ENCODE measurements at places on chromosomes 13 and 19.

- no peak for DNase-seq
Measured at GRCh38 chr13:53104136-53104535, 75.5 kb downstream of the OLFM4 start.

DNA sequence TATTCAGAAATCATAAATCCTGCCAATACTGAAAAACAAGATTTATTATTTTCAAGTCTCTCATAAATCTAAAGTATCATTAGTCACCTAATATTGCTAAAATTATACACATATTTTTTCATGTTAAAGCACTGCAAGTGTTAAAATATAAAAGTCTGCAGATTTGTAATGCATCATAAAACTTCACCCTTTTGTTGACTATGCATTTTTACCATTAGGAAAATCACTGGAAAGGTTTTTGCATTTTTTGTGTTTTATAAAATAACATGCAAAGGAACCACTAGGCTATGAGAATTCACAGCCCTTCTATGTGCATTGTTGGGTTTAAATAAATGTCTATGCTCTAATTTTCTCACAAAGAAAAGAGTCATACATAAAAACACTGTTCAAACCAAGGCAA lies 407.3 kb downstream of the DACH1 start:
- DNase-seq, result no peak

- DNase-seq, result no peak
Measured at GRCh38 chr13:91639330-91639729, 240.9 kb downstream of the GPC5 start.

DNA sequence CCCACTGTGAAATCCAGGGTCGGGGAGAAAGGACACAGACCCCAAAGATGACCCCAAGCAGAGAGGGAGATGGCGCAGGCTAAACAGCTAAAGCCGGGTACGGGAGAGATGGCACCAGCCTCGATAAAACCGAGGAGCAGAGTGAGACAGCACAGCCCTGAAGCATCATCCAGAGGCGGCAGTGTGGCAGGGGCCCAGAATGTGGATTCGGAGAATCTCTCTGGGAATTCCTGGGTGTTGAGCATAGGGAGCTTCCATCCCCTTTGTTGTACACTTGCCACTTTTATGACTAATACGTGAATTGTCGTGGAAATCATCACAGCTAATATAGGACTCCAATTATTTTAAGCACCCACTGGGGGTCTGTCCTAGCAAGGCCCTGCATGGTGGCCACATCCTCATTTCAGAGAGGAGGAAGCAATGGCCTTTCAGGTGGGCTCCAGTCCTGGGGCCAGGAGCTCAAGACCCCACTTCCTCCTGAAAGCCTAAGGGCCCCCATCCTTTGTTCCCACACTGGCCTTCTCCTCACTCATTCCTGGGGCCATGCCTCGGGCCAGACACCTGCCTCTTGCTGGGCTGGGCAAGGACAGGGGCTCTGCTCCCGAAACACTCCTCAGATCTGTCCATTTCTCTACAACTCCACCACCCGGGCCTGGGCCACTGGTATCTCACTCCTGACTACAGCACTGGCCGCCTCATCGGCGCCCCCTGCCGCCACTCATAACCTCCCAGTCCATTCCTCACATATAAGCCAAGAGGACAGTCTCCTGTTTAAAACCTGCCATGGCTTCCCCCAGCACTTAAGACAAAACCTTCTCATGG lies 29.3 kb upstream of the ATP1A3 start:
- DNase-seq, result no peak

GRCh38 chr19:49490287-49491029 lies 3.0 kb downstream of the RPL13A start:
- no peak for DNase-seq

- no peak for DNase-seq
Measured at GRCh38 chr13:97432232-97432916, 1.6 kb upstream of the RAP2A start.

DNA sequence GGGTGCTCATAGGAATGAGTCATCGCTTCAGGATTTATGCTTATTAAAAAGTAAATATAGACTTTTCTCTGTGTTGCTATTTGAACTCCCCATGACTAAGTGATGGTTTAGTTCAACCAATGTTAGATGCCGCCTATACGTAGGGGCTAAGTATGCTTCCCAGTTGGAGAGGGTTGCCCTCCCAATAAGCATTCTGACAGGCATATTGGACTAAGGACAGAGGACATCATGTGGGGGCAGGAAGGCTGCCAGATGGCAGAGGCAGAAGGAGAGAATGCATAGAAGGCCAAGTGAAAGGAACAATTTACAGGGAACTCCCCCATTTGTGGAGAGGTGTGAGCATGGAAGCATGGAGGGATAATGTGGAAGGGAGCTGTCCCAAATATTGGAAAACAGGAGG lies 318.4 kb upstream of the OBI1 start:
- no peak for DNase-seq

DNA sequence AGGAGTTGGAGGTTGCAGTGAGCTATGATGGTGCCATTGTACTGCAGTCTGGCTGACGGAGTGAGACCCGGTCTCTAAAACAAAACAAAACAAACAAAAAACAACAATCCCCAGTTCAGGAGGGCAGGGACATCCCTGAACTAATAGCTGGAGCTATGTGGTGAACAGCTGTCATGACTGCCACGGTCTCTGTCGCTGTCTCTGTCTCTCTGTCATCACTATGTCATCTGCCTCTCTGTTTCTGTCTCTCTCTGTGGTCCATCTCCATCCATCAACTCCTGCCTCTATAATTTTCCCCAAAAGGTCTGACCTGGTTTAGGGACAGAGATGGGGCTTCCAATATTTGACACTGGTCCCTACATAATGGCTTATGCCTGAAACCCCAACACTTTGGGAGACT lies 7.4 kb downstream of the ITPKC start:
- no peak for DNase-seq

DNA sequence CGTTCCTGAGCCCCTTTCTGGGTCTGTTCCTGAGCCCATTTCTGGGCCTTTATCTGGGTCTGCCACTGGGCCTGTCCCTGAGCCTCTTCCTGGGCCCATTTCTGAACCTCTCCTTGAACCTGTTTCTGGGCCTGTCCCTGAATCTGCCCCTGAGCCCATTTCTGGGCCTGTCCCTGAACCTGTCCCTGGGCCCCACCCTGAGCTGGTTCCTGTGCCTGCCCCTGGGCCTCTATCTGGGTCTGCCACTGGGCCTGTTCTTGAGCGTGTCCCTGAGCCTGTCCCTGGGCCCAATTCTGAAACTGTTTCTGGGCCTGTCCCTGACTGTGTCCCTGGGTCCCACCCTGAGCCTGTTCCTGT lies 40.4 kb upstream of the GRTP1 start:
- peak; percentile 38 for DNase-seq

DNA sequence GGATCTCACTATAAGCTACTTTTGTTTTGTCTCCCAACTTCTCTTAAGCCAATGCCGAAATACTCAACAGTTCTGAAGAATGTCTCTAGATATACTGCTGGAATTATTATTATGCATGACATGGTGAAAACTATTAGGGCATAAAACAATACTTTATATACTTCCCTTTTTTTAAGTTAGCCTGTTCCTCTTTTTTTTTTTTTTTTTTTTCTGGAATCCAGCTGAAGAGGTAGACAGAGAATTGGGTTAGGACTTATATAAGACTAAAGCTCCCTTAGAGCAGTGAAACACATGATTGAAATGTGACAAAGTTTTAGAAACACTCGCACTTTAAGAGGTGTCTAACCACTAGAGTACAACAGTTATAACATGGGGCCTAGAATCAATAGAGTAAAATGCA lies 850.9 kb upstream of the PCDH9 start:
- DNase-seq, result no peak

- DNase-seq, result peak; percentile 94
Measured at GRCh38 chr19:49680421-49681351, 3.6 kb downstream of the PRMT1 start.

DNA sequence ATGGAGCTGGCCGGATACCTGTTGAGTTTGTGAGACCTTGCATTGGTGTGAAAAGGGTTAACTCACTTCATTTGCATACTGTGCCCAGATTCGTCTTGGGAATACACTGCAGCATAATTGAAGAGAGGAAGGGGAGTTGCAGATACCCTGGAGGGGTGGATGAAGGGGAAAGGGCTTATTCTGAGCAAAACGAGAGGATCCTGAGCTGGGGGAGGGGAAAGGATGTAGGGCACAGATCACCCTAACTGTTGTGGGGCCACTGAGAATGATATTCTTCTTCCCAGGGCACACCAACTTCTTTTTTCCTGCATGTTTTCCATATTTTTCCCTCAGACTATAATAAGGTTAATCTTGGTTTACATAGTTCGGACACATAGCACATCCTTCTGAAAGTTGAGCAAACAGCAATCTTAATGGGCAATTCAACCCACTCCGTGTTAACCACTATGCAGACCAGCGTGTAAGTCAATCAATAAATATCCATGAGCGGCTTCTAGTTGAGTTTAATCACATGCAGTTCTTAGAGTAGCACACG lies 11.7 kb upstream of the PTPRS start:
- no peak for DNase-seq

- DNase-seq, result peak; percentile 25
Measured at GRCh38 chr19:29547361-29547960, 21.7 kb downstream of the VSTM2B start.

DNA sequence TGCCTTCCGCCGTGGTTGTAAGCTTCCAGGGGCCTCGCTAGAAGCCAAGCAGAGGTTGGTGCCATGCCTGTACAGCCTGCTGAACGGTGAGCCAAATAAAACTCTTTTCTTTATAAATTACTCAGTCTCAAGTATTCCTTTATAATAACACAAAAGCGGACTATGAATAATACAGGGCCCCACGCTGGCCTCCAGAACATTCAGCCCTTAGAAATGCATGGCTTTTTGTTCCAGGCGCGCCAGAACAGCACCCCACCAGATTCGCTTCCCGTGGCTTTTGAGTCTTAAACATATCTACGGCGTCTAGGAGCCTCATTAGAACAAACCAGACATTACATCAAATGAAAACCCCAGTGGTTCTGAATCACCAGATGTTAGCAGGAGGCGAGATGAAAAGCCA lies 75.1 kb downstream of the SLC15A1 start:
- DNase-seq, result no peak

DNA sequence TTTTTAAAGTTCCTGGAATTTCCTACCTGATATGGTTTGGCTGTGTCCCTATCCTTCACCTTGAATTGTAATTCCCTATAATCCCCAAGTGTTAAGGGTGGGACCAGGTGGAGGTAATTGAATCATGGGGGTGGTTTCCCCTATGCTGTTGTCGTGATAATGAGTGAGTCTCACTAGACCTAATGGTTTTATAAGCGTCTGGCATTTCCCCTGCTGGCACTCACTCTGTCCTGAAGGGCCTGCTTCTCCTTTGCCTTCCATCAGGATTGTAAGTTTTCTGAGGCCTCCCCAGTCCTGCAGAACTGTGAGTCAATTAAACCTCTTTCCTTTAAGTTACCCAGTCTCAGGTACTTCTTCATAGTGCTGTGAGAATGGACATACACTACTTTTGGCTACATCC lies 298.7 kb downstream of the HS6ST3 start:
- DNase-seq, result no peak

DNA sequence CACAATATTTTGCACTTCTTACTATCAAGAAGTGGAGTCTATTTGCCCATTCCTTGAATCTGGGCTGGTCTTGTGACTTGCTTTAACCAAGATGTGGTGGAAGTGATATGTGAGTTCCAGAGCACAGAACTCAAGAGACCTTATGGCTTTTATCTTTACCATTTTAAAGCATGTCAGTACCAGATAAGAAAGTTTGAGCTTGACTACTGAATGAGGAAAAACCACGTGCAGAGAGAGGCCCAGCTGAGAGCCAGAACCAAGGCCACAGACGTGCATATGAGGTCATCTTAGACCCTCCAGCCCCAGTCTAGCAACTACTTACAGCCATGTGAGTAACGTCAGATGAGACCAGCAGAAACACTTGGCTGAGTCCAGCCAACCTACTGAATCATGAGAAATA lies 6.3 kb upstream of the CDK8 start:
- no peak for DNase-seq

DNA sequence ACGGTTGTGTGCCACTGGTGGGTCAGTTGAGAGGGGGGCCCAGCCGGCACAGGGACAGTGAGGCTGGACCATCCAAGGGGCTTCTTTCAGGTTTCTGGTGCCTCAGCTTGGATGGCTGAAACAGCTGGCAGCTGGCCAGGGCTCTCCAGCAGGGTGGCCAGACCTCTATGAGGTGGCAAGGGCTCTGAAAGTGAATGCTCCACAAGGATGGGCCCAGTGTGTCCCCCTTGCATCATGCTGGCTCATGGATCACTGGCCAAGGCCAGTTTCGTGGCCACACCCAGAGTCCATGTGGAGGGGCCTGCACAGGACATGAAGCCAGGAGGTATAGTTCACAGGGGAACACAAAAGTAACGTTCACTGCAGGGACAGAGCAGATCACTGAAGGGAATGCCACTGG lies 49.6 kb downstream of the CDADC1 start:
- DNase-seq, result no peak

- no peak for DNase-seq
Measured at GRCh38 chr19:868458-869244, 9.2 kb downstream of the CFD start.

- peak; percentile 45 for DNase-seq
Measured at GRCh38 chr19:17303940-17304267, 679 bp upstream of the ABHD8 start.

GRCh38 chr19:1153891-1154730 lies 20.0 kb downstream of the SBNO2 start:
- DNase-seq, result no peak

GRCh38 chr13:74003374-74003773 lies 130.8 kb downstream of the KLF12 start:
- no peak for DNase-seq

- DNase-seq, result no peak
Measured at GRCh38 chr13:93409816-93410215, 183.2 kb downstream of the GPC6 start.

- no peak for DNase-seq
Measured at GRCh38 chr19:1746401-1747284, 6.7 kb upstream of the ONECUT3 start.

- DNase-seq, result no peak
Measured at GRCh38 chr13:99287551-99287950, 19.6 kb downstream of the GPR183 start.

GRCh38 chr13:97202761-97203160 lies 19.4 kb upstream of the MBNL2 start:
- no peak for DNase-seq

DNA sequence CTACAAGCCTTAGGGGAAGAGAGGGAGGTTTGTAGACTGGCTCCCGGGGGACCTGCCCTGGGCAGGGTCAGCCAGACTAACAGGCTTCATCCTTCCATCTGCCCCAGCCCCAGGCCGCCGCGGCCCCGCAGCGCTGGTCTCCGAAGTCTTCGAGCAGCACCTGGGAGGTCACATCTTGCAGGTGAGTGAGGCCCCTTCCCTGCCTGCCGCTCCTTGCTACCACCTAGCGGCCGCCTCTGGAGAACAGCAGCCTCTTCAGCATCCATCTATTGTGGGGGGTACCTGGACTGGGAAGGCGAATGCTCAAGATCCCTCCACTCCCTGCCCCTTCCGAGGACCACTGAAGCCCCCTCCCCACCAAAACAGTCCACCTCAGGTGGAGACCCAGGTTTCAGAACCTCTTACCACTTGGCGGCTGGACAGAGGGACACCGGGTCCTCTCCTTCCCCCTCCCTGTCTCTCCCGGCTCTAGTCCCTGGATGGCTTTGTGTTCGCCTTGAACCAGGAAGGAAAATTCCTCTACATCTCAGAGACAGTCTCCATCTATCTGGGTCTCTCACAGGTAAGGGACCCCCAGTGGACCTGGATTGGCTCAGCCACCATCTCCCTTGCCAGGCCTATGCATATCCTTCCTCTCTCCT lies 12.7 kb downstream of the NPAS1 start:
- DNase-seq, result peak; percentile 55

- DNase-seq, result no peak
Measured at GRCh38 chr19:39568604-39569003, 28.6 kb upstream of the EID2 start.

Data from Peyer's patch (tissue), 4 donors.